EL (cell line): ENCODE measurements at places on chromosomes 6 and 20.

DNA sequence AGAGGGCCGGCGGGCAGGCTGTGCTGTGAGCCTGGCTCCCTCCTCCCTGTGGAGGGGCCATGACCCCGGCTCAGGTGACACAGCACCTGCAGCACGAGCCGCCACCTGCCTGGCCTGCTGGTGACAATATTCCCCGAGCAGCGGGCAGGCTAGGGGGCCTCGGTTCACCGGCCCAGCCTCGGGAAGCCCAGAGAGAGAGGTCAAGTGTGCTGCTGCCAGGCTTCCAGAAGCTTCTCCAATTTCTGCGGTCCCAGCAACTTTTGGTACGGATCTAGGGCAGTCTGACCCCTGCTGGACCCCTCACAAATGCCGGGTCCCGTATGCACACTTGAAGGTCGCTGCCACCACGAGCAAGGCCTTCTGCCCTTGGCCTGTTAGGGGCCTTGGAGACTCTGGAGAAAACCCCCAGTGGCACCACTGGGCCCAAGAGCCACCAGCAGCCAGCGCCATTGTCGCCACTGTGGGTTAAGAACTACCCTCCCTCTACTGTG lies 38.6 kb upstream of the NOL4L start:
- DNase-seq = no peak

GRCh38 chr6:119156757-119157505 lies 78.5 kb upstream of the FAM184A start:
- DNase-seq = no peak

DNA sequence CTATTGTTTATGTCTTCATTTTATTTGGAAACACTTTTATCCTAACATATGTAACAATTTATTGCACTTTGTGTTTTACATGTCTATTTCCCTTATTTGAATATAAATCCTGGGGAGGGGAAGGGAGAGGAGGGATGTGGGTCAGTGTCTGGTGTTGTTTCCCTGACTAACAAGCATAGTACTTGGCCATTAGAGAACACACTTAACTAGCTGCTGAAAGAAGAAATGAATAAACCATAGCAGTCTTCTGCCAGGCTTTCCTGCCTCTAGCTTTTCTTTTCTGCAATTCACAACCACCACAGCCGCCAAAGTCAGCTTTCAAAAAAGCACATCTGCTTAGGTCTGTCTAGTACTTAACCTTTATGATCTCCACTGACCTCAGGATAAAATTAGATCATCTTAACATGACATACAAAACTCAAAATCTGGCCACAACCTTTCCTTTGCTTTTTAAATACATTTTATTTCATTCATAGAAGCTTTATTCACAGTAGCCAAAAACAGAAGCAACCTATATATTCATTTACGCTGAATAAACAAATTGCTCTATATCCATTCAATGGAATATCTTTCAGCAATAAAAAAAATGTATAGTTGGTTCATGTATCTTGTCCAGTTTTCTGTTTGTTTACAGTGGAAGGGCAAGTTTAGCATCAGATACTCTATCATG lies 16.3 kb downstream of the PDSS2 start:
- peak; percentile 13 for DNase-seq

DNA sequence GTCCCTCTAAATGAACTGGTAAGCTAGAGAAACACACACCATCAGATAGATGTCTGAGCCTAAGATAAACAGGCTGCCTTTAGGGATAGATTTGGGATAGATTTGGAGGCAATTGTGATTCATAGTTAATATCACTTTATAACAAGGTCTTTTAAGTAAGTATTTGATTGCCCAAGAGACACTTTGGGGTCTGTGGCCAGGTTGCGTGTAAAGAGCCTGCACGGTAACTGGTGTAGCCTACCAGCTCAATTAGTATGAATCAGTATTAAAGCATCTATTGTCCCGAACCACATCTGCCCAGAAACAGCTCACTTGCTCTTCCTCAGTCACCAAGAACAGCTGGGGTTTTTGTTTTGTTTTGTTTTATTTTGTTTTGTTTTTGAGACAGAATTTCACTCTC lies 193.3 kb downstream of the SASH1 start:
- peak; percentile 93 for DNase-seq

DNA sequence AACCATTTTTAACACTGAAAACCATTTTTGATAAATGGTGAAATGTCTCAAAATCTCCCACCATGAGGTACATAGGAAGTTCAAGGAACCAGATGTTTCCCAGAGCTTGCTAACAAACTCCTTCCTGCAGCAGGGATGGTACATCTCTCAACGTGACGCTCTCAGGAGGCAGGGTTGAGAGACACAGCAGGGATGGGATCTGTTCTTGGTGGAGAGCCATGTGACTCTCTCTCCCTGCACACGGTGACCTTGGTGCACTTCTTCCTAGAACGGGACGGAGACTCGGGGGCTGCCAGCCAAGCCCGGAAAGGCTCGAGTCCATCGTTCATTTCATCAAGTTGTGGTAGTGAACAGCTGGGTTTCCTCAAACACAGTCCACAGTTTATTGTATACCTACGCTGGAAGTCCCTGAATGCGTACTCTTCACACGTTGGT lies 94.2 kb downstream of the FAM50B start:
- DNase-seq = no peak

GRCh38 chr20:1857466-1857865 lies 37.7 kb upstream of the SIRPA start:
- no peak for DNase-seq

DNA sequence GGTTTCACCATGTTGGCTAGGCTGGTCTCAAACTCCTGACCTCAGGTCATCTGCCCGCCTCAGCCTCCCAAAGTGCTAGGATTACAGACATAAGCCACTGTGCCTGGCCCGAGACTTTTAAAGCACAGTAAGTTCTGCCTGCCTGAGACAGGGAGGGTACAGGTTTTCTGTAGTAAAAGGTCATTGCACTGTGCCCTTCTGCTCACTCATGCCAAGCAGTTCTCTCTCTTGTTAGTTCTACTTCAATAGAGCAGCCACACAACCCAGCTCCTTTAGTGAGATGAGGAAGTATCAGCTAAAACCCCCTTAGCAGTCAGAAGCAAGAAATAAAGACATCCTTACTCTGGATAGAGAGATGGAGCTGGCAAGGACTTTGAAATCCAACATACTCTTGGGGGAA lies 52.4 kb upstream of the ARMH2 start:
- DNase-seq = no peak

DNA sequence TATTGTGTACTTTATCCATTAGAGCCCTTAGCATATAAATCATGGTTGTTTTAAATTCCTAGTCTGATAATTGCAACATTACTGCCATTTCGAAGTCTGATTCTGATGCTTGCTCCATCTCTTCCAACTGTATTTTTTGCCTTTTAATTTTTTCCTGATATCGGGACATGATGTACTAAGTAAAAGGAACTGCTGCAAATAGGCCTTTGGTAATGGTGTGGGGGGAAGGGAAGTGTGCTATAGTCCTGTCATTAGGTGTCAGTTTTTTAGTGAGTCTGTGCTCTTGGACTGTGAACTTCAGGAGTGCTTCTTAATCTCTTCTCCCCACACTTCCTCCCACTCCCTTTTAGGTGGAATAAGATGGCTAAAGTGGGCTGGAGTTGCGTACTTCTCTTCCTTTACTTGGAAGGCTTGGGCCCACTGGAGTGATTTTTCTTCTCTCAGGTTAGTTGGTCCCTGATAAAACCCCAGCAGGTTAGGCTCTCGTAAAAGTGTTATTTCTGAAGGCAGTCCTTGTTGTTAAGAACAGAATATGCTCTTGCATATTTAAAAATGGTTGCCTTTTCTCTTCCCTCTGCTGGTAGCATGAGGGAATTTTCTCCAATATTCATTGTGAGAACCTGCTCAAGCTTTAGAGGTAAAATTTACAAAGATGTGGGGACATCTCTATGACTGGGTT lies 18.1 kb downstream of the STXBP5 start:
- peak; percentile 27 for DNase-seq

DNA sequence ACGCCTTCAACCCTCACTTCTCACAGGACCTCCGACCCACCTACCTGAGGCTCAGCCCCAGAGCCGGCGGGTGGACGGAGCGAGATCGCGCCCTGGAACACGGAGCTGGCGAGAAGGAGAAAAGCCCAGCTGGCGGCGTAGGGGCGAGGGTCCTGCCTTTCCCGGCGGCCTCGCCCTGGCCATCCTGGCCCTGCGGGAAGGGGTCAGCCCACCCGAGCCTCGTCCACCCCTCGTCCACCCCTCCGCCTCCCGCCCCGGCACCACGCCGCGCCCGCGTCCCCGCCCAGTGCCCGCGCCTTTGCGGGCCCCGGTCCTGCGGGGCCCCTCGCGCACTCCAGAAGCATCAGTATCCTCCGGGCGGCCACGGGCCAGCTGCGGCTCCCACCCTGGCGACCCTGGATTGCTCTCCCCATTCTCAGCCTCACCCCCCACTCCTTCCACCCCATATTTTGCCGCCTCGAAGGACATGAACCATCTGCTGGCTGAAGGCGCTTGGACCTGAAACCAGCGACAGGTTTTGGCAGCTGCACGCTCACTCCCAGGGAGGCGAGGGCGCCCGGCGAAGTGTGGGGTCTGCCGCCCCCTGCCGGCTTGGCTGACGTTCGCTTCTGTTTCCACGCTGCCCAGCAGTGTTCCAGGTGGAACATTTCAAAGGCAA lies 65.1 kb downstream of the PLG start:
- peak; percentile 18 for DNase-seq

GRCh38 chr6:134537146-134537555 lies 219.2 kb upstream of the SGK1 start:
- peak; percentile 98 for DNase-seq

DNA sequence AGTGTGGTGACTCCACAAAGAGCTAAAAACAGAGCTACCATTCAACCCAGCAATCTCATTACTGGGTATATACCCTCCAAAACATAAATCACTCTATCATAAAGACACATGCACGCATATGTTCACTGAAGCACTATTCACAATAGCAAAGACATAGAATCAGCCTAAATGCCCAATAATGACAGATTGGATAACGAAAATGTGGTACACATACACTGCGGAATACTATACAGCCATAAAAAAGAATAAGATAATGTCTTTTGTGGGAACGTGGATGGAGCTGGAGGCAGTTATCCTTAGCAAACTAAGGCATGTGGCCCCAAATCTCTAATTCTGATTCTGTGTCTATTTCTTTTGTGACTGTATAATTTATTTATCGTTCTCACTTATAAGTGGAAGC lies 124.5 kb upstream of the PRND start:
- no peak for DNase-seq

- no peak for DNase-seq
Observed at GRCh38 chr20:5148581-5148980, 21.8 kb downstream of the CDS2 start.

GRCh38 chr6:4402477-4402976 lies 267.2 kb upstream of the ECI2 start:
- DNase-seq = peak; percentile 86

GRCh38 chr6:49479308-49479970 lies 16.3 kb downstream of the CENPQ start:
- peak; percentile 43 for DNase-seq

GRCh38 chr20:36768768-36769430 lies 4.7 kb downstream of the DSN1 start:
- DNase-seq = peak; percentile 69

DNA sequence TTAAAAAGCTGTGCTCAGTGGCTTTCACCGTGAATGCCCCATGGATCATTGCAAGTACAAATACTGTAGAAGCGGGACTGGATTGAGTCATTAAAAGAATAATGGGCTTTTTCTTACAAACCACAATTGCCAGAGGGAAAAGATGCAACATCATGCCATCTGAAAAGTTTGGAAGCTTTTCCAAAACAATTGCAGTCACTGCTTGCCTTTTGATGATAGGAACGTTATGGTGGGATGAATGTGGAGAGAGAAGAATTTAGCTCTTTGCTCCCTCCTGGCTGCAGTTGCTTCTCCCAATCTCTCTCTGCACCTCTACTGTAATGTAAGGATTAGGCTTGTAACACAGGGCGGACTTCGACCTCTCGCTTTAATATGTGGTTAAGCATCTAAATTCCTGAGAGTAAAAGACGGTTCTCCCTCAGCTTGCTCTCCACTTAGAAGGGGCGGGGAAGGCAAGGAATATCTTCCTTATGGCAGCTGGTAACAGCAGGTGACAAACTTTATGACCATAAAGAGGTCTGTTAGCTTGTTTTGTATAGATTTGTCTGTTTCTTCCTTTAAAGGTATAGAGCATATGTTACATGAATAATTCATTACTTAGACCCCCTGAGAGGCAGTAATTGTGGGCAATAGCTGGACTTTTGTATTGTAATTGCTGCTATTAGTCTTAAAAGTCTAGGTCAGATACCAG lies 376.1 kb downstream of the UTRN start:
- peak; percentile 36 for DNase-seq

DNA sequence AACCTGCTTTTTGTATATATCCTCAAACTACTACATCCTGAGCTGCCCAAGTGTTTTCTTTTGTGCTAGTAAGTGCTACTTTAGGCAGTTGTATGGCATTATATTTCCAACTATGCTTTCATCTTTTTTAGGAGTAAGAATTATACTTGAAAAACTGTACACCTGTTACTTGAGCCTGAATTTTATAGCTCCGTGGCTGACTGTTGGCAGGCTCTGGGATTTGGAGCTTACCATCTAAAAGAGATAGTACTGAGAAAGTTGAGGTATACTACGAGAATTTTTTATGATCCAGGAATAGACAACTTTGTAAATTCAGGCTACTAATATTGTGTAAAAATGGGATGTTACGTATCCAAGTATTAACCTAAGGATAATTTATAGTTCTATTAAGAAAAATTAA lies 32.4 kb downstream of the RNF217 start:
- DNase-seq = no peak

DNA sequence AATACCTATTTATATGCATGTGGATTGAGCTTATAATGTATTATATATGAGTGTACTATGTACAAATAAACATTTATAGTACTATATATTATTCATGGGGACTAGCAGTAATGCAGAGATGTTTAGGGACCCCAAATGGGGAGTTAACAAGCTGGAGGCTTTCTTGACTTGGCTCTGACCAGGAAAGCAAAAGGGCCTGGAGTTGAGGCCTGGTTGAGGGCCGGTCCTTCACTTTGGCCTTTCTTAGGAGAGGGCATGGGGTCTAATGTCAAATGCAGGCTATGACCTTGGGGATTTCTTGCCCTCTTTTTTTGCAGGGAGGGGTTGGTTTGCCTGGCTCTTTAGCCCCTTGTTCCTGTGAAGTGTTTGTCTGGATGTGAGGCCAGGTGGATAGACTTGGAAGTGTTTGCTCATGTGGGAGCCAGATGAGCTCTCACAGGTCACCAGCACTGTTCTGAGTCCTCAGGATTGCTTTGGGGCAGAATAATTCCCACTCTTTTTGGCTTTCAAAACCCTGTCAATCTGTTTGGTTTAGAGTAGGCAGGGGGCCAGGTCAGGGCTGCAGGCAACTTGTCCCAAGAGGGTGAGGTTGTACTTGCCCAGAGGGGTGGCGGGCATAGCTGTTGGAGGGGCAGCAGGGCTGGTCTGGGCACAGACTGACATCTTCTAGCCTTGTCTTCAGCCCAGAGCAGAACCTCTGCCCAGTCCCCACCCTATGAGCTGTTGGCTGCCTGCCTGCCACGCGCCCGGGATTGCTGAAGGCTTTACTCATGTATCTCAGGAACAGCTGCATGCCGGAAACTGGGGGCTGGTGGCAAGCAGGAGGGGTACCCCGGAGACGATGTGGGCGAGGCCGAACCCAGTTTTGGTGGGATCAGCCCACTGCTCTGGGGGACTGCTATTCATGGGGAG lies 14.6 kb downstream of the TJAP1 start:
- DNase-seq = peak; percentile 89
